ENCODE measurements at places on chromosomes 6 and 20.
A peak's percentile ranks its signal among the peaks of the same experiment; 100 is the strongest.

DNA sequence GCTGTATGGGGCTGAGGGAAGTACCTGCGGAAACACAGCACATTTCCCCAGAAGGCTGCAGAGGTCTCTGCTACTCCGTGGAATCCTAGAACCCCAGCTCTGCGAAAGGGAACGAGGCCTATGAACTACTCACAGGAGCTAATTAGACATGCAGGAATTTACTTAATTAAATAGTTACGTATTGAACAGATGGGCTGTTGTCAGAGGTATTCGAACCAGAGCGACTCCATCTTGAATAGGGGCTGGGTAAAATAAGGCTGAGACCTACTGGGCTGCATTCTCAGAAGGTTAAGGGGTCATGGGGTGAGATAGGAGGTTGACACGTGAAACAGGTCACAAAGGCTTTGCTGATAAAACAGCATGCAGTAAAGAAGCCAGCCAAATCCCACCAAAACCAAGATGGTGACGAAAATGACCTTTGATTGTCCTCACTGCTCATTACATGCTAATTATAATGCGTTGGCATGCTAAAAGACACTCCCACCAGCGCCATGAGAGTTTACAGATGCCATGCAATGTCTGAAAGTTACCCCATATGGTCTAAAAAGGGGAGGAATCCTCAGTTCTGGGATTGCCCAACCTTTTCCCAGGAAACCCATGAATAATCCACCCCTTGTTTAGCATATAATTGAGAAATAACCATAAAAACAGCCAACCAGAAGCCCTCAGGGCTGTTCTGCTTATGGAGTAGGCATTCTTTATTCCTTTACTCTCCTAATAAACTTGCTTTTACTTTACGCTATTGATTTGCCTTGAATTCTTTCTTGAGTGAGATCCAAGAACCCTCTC is 14.7 kb upstream of the SSTR4 start:
- DNase-seq: no peak

DNA sequence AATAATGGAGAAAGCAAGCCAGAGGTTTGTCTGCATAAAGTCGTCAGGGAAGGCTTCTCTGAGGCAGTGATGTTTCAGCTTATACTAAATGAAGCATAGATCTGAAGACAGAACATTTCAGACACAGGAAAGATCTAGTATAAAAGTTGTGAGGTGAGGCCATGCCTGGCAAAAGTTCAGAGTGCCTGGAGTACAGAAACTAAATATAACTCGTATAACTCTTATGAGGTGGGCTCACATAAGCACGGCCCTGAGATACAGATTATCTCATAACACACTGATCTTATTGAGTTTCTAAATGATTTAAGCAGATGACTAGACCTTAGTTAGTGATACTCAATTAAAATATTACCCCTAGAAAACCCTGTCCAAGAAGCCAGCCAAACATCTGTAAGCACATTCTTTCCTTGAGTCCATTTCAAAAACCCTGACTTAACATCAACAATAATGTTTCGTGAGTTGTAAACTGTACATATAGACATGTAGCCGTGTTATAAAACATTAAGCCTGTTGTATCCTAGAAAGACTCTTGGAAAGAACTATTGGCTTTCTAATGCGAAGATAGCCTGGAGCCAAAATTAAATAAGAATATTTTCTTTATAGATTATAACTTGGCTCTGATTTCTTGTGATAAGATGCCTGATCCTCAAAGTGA is 667.6 kb downstream of the TENT5A start:
- DNase-seq: no peak

GRCh38 chr6:9398071-9398766 is 962.9 kb upstream of the SLC35B3 start:
- no peak for DNase-seq

GRCh38 chr20:33789109-33789857 is 21.9 kb upstream of the CHMP4B start:
- DNase-seq: no peak

GRCh38 chr6:146795479-146796133 is 196.8 kb downstream of the ADGB start:
- DNase-seq: no peak

DNA sequence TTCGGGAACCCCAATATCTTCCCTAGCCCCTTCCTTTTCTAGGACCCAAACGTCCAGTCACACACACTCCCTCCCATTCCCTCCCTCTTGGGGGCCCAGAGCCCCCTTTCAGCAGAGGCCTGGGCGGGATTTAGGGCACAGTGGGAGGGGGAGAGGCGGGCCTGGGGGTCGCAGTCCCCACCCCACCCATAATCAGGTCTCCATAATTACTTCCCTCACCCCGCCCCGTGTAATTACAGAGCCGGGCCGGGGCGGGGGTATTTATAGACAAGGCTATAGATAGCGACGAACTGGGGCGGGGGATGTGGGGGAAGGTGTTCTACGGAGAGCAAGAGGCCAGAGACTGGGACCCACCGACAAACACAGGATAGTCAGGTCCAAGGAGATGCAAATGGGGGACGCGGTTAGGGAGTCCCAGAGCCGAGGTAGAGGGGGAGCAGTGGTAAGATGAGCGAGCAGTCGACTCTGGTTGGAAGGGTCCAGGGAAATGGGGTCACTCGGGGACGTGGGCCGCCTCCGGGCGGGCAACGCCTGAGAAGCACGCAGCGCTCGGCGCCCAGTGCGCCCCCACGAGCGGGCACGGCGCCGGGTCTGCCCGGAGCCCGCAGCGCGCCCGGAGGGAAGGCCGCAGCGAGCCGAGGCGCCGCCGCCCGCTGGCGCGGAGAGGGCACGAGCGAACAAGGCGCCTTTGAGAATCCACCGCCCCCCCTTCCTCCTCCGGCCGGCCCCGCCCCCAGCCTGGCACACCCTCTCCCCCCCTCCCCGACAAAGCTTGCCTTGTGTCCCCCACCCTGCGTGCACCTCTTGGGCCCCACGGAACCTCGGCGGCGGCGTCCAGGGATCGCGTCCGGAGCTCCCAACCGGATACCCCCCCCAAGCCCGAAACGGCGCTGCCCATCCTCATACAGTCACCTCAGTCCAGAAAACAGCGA is 670 bp upstream of the COL11A2 start:
- DNase-seq: no peak

GRCh38 chr6:149364557-149364956 is 35.5 kb upstream of the SUMO4 start:
- no peak for DNase-seq

DNA sequence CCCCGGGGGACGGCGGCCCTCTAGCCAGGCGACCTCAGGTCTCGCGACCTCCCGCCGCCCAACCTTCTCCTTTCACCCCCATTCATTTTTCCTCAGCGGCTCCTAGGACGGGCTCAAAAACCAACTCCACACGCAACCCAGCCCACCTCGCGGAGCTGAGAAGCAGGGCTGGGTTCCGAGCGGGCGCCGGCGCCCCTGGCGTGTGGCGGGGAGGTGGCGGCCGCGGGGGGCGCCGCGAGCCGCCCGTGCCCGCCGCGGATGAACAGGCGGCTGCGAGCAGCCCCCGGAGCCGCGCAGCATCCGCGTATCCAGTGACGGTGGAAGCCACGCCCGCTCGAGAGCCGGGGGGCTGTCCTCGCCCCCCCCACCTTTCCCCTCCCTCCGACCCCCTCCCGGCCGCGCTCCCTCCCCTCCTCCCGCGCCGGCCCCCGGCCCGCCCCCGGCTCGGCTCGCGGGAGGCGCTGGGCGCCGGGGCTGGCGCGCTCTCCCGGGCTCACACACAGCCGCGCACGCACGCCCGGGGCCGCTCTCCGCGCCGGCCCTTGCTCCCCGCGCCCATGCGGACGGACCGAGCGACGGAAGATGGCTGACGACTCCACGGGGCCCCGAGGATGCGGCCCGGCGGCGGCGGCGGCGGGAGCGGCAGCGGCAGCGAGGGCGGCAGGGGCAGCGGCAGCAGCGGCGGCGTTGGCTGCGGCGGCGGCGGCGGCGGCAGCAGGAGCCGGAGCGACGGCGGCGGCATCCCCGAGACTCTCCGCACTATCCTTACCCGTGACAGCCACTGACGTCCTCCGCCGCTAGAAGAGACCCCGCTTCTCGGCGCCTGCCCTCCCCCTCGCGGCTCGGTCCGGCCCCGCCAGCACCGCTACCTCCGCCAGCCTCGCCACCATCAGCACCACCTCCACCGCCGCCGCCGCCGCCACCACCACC is at the start of gene SOBP:
Gene SOBP, plus strand, starts transcription at position 482 of the 930 bp plus-strand sequence. CDS start 500 bp downstream, outside the sequence.
- DNase-seq: no peak

DNA sequence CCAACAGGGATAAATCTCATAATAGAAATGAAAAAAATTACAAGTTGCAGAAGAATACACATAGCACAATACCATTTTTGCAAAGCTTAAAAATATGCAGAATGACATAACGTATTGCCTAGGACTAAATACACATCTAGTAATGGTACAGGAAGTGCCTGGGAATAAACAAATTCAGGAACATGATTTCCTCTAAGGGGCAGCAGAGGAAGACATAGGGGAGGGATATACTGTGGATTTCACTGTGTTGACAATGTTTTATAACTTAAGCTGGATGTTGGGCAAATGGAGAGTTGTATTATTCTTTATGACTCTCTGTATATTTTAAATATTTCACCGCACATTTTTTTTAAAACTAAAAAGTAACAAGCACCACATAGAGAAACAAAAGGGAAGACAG is 5.6 kb upstream of the GLO1 start:
- no peak for DNase-seq

GRCh38 chr20:46955601-46956556 is 61.2 kb downstream of the EYA2 start:
- DNase-seq: no peak

DNA sequence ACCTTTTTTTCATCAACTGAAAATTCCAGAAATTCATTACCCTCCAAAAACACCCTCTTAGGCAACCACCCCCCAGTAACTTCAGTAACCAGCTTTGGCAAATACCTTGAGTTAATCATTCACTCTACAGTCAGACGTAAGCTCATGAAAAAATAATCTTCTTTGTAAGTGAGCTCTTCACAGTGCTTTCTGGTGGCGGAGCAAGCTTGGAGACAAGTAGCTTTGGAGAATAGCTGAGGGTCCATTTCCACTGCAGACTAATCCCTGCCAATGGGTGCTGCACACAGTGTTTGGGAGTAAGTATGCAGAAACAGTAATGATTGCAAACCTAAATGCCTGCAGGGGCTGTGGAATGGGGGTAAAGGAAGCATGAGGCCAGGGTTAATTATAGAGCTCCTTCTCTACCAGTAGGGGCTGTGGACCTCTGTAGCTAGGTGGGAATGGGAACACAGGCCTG is 56.8 kb upstream of the HINT3 start:
- no peak for DNase-seq

DNA sequence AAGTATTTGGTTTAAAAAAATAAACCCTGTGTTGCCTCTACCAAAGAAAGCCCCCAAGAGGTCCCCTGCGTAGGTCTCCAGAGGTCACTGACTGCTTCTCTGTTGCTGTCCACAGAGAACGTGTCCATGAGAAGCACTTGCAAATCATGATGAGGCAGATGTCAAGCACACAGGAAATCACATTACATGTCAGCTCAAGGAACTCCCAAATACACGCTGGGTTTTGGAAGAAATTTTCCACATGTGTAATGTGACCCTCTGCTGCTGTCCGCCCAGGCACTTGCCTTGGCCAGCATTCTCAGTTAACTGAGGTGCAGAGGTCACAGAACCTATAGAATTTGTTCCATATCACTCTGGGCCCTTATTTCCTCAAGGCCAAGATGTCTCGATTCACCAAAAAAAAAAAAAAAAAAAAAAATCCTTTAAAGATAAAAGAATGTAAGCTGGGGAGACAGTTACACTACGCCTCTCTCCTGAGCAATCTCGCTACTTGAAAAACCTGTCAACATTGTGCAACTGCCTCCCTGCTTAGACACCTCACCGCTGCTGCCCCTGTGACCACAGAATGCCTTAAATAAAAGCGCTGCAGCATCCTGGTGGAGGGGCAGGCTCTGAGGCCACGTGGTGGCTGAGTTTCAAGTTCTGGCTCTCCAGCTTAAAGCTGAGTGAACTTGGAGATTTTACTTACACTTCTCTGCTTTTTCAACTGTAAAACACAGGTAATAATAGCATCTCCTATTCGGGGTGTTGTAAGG is 42.3 kb downstream of the SLC22A23 start:
- no peak for DNase-seq

DNA sequence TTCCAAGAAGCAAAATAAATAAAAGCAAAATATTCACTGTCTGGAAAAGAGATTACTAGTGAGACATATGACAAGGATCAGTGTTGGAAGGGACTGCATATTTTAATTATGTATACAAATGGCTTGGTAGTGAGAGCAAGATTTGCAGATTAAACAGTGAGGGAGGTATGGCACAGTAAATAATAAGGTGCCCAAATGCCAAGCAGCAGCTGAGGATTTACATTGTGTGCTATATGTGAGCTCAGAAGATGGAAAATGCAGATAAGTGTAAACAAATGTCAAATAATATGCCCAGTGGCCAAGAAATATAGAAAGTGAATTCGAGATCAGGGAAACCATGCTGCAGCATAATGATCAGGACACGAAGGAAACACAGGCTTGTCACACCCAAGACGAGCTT is 173.8 kb upstream of the NRSN1 start:
- DNase-seq: no peak

GRCh38 chr6:2990248-2990931 is 9.3 kb upstream of the NQO2 start:
- DNase-seq: peak; percentile 23

DNA sequence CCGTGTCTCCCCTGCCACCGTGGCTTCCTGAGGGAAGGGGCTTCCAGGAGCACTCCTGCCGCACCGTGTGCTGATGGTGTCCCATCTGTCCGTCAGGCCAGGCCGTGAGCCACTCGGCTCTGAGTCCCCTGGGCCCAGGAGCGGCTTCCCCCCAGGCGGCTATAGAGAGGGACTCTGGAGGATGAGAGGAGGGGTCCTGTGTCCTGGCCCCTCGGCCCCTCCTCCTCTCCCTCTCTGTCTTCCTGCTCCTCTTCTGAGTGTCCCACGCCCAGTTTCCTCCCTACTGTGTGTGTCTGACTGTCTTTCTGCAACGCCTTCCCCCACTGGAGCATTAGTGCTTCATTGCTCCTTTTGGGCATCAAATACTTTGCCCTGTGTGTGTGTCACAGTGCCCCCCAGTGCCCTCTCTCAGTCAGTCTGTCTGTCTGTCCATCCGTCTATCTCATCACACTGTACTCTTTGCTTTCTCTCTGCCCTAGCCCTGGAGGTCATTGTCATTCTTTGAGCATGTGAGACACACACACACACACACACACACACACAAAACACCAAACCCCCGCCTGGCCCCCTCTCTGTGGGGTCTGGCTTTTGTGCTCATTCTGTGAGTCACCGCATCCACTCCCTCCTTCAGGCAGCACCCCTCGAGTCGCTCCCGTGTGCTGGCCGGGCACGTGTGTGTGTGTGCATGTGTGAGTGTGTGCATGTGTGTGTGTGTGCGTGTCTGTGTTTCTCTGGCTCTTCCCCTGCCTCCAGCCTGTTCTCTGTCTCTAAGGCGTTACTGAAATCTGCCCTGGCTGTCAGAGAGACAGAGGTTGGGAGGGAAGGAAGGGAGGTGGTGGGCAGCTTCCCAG is 71.9 kb downstream of the SRC start:
- DNase-seq: no peak

- DNase-seq: no peak
Observed at GRCh38 chr20:36214684-36215256, 21.5 kb upstream of the AAR2 start.
